ENCODE measurements at places on chromosomes 7 and 10. TPM values are rescaled to one million over a fixed set of nuclear protein-coding genes. Genes with fewer than 3 reads are reported as not detected.
A peak's percentile ranks its signal among the peaks of the same experiment; 100 is the strongest.

GRCh38 chr10:27717861-27718260, 27.8 kb downstream of the MKX start:
- H3K27ac ChIP-seq, result no peak overlapping the region
- H3K36me3 ChIP-seq, result no peaks in the 10 kb centered on the region
- no peak overlapping the region for H3K4me3 ChIP-seq

Gene ATOH7
- total RNA-seq, result not detected

Gene MAP3K8
- 3.9 TPM for total RNA-seq

DNA sequence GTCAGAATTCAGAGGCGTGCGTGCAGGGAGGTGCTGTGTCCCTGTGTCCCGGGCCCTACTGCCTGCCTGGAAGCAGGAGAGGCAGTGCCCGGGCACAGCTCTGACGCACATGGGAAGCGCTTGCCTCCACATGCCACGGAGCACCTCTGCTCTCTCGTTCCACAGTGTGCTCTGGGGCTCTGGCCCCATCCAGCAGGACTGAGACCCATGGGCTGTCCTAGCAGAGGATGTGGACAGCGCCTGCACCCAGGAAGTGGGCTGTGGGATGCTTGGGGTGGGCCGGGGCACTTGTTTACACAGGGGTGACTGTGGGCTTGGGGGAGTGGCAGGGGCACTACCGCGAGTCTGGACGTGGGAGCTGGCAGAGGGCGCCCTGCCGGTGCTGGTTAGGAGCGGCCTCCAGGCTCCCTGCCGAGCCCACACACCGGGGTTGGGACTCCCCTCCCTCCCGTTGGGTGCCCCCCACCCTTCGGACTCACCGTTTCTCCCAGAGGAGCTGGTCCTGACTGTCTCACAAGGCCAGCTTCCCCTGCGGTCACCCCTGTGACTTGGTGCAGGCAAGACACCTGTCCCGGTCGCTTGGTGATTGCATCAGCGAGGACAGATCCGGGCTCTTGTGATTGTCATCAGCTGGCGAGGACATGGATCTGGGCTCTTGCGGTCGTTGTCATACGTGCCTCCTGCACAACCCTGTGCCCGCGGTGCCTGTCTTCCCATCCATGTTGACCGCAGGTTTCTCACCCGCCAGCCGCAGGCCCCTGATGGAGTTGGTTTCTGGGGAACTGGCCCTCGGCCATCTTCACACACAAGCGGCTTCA, 83.1 kb downstream of the NKX6-2 start:
- H3K4me1 ChIP-seq, result peaks cover 14% of the 10 kb centered on the region
- DNase-seq, result no peak
- peaks cover 11% of the 10 kb centered on the region for H3K36me3 ChIP-seq
- no peak overlapping the region for H3K27ac ChIP-seq

Gene NXPH1
- total RNA-seq, result not detected

GRCh38 chr7:90472805-90473540, 3.5 kb downstream of the PTTG1IP2 start:
- no peaks in the 10 kb centered on the region for H3K27me3 ChIP-seq
- peaks cover 2% of the 10 kb centered on the region for H3K4me1 ChIP-seq
- no peaks in the 10 kb centered on the region for H3K36me3 ChIP-seq
- H3K27ac ChIP-seq, result no peak overlapping the region
- no peak for DNase-seq

DNA sequence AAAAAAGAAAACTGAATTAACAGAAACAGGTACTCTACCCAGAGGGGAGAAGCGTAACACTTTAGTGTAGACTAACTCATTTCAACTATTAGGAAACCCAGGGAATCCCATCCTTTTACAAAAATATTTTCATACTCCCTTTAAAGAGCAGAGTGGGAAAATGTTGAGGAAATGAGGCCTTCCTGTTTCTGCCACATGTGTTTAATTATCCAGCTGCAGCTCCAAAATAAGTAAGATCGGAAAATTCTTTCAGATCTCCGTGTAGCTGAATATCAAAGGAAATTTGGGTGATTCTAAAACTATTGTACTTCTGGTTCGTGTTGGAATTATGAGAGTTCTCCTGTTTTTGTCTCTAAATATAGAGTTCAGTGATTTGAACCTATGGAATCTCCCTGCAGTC, 58.0 kb upstream of the CAV2 start:
- peak overlapping the region; percentile 10 for H3K27ac ChIP-seq
- no peaks in the 10 kb centered on the region for H3K27me3 ChIP-seq
- peak; percentile 46 for DNase-seq
- peaks cover 9% of the 10 kb centered on the region for H3K4me1 ChIP-seq

DNA sequence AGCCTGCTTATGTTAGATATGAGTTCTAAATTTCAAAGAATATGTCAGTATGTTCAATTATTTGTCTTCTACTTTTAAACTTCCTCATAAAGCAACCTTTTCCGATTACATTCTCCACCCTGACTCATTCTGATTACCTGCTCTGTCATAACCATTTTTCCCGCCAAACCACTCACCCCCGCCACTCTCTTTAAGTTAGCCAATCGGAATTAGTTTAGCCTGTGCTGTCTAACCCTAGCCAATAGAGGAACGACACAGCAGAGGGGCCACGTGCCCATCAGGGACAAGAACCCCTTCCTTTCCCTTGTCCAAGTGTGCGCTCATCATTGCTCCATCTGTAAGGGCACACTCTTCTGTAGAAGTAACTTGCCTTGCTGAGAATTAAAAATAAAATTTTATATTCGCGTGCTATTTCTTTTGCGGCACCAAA, 91.4 kb downstream of the CCDC71L start:
- H3K36me3 ChIP-seq, result no peaks in the 10 kb centered on the region
- peak overlapping the region; percentile 66 for H3K27ac ChIP-seq
- no peak for DNase-seq
- no peaks in the 10 kb centered on the region for H3K27me3 ChIP-seq
- no peak overlapping the region for H3K4me3 ChIP-seq
- H3K4me1 ChIP-seq, result peaks cover 8% of the 10 kb centered on the region

DNA sequence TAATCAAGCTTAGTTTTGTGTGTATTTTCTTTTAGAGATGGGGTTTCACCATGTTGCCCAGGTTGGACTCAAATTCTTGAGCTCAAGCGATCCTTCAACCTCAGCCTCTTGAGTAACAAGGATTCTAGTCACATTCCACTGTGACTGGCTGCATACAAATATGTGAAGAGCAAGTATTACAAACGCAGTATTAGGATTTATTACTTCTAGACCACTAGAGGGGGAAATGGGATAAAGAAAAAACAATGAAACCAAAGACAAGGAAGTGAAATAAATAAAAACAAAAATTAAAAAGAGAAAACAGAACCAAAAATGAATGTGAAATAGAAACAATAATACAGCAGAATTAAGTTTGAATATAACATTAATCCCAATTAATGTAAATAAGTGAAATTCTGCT, 308.7 kb downstream of the ANKRD30A start:
- no peak overlapping the region for H3K27ac ChIP-seq
- no peaks in the 10 kb centered on the region for H3K36me3 ChIP-seq
- no peaks in the 10 kb centered on the region for H3K4me1 ChIP-seq
- DNase-seq, result no peak
- no peaks in the 10 kb centered on the region for H3K27me3 ChIP-seq

DNA sequence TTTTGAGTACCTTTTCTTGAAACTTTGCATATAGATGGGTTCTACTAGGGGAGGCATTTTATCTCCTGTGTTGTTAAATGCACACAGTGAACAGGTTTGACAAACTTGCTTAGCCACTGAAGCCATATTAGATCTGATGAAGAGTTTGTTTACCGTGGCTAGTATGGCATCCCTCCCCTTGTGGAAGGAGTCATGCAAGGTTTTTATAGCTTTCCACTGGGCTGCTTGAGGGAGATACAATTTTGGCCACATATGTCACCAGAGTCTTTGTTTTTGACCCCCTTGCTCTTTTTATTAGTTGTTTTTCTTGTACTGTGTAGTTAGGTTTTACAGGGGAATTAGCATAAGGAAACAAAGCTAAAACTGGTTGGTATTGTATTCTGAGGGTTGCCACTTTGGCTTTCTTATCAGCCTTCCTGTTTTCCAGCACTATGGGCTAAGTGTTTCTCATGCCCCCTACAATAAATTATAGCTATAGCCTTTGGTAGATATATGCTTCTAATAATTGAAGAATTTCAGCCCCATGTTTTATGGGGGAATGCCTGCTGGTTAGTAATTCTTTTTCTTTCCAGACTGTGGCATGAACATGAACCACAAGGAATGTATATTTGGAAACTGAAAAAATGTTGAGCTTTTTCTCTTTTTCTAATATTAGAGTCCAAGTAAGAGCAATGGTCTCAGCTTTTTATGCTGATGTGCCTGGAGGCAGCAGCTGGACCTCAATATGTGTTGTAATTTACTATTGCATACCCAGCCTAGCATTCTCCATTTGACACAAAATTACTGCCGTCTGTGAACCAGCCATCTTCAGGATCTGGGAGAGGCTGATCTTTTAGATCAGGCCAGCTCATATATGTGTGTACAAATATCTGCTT, 18.4 kb upstream of the STEAP2 start:
- no peak overlapping the region for H3K27ac ChIP-seq
- H3K4me1 ChIP-seq, result no peaks in the 10 kb centered on the region
- H3K36me3 ChIP-seq, result no peaks in the 10 kb centered on the region
- DNase-seq, result peak; percentile 2
- no peak overlapping the region for H3K4me3 ChIP-seq
- H3K27me3 ChIP-seq, result no peaks in the 10 kb centered on the region

DNA sequence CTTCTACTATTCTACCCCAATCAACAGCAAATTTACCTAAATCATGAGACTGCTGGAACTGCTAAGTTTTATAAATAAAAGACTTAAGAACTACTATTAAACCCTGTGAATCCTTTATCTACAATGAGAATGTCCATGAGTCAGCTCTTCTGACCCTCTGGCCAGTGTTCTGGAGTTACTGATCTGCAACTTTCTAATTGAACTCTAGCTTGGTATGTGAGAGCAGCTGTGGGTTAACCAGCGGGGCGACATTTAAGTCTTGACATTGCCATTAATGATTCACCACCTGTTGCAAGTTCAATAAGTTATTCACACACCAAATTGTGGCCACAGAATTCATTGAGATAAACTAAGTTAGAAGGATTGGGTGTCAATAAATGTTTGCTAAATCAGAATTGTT, 359.8 kb downstream of the PCDH15 start:
- DNase-seq, result no peak
- no peak overlapping the region for H3K27ac ChIP-seq
- H3K4me3 ChIP-seq, result no peak overlapping the region

DNA sequence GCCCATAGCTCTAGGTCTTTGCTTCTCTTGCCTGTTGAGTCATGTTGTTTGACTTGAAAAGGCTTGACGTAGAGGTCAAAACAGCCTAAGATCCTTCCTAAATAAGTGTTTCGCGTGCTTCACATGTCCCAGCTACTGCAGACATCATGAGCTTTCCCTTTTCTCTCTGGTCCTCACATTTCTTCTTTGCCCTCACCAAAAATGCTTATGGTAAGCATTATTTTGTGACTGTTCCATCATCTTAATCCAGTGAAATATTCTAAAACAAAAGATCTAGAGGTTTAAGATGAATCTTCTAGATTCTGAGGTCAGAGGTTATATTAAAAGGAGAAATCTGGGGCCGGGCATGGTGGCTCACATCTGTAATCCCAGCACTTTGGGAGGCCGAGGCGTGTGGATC, 8.5 kb upstream of the ACSL5 start:
- H3K27ac ChIP-seq, result no peak overlapping the region
- H3K4me3 ChIP-seq, result no peak overlapping the region
- H3K27me3 ChIP-seq, result peaks cover 1% of the 10 kb centered on the region
- 0 out of 2 replicates have a peak, but pooled peaks cover 1% of the 10 kb centered on the region for H3K4me1 ChIP-seq
- no peaks in the 10 kb centered on the region for H3K36me3 ChIP-seq
- DNase-seq, result no peak

GRCh38 chr10:88896372-88896993, 16.4 kb downstream of the STAMBPL1 start:
- H3K36me3 ChIP-seq, result peaks cover 5% of the 10 kb centered on the region
- H3K4me1 ChIP-seq, result peaks cover 36% of the 10 kb centered on the region
- H3K4me3 ChIP-seq, result no peak overlapping the region
- peak overlapping the region; percentile 54 for H3K27ac ChIP-seq
- DNase-seq, result no peak

Gene IL6
- 18.3 TPM for total RNA-seq

DNA sequence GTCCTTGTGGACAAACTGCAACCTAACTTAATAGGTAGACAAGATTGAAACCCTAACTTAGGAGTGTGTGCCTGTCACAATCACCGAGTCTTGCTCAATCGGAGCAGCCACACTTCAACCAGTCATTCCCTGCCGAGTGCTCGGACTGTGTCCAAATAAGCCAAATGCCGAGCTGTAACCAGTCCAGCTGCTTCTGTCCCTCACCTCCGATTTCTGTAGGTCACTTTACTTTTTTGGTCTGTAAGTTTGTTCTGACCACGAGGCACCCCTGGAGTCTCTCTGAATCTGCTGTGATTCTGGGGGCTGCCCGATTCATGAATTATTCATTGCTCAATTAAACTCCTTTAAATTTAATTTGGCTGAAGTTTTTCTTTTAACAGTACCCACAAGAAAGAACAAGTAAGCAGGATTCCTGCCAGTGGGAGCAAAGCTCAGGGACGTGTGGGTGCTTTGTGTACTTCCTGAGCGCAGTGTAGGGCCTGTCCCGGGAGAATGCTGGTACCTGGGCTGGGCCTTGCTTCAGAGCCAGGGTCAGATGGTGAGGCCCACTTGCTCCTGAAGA, 140.1 kb downstream of the ACTR3B start:
- no peaks in the 10 kb centered on the region for H3K36me3 ChIP-seq
- no peak for DNase-seq
- no peaks in the 10 kb centered on the region for H3K27me3 ChIP-seq
- H3K4me1 ChIP-seq, result no peaks in the 10 kb centered on the region

Data from IMR-90 (cell line).